Activated naive CD4-positive, alpha-beta T cell treated with anti-CD3 and anti-CD28 coated beads for 36 hours (primary cell): ENCODE measurements at places on chromosomes 2 and 18. TPM values are rescaled to one million over a fixed set of nuclear protein-coding genes. Genes with fewer than 3 reads are reported as not detected.

- H3K4me1 ChIP-seq: no peaks in the 10 kb centered on the region
- peaks cover 5% of the 10 kb centered on the region for H3K27me3 ChIP-seq
- H3K36me3 ChIP-seq: no peaks in the 10 kb centered on the region
- no peak overlapping the region for H3K27ac ChIP-seq
- DNase-seq: no peak
- no peak overlapping the region for H3K4me3 ChIP-seq
Observed at GRCh38 chr18:76668546-76668945, 153.8 kb upstream of the ZNF236 start.

DNA sequence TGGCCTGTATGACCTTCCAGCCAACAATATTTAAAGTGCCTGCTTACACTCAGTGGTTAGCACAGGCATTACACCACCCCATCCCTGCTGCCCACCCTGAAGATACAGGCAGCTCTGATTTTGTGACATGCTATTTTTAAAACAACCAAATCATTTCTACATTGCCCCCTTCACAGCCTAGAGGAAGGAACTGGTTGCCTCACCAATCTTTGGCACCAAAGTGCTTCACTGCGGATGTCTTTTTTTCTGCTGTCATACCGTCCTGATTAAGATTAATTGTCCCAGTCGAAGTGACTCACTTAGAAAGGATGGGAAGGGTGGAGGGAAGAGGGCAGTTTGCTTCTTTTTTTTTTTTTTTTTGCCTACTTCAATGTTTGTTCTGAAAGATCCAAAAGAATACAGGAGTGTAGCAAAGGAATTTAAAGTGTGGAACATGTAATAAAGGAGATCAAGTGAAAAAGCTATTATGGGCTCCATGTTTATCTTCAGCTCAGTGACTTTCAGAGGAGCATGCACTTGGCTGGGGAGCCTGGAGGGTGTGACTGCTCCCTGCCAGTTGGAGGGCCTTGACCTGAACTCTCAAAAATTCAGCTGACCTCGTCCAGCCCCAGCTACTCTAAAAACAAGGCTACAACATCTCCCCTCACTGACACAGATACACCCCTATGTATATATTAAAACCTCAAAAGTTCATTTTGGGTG lies 501.1 kb upstream of the TNP1 start:
- no peaks in the 10 kb centered on the region for H3K27me3 ChIP-seq
- no peaks in the 10 kb centered on the region for H3K4me1 ChIP-seq
- DNase-seq: no peak
- H3K27ac ChIP-seq: no peak overlapping the region
- H3K4me3 ChIP-seq: no peak overlapping the region

- peaks cover 27% of the 10 kb centered on the region for H3K4me1 ChIP-seq
- no peak overlapping the region for H3K27ac ChIP-seq
- no peak for DNase-seq
- H3K4me3 ChIP-seq: peak overlapping the region; percentile 75
- H3K27me3 ChIP-seq: peaks cover 57% of the 10 kb centered on the region
Observed at GRCh38 chr2:216632346-216632951, 771 bp upstream of the IGFBP2 start.

GRCh38 chr2:4300616-4301015 lies 597.2 kb downstream of the DCDC2C start:
- no peaks in the 10 kb centered on the region for H3K27me3 ChIP-seq
- no peak overlapping the region for H3K27ac ChIP-seq
- no peak overlapping the region for H3K4me3 ChIP-seq

Gene RAB27B
- total RNA-seq: 0.52 TPM

Gene RAX
- total RNA-seq: not detected
